ENCODE measurements at places on chromosomes 11 and 22.
A peak's percentile ranks its signal among the peaks of the same experiment; 100 is the strongest.

DNA sequence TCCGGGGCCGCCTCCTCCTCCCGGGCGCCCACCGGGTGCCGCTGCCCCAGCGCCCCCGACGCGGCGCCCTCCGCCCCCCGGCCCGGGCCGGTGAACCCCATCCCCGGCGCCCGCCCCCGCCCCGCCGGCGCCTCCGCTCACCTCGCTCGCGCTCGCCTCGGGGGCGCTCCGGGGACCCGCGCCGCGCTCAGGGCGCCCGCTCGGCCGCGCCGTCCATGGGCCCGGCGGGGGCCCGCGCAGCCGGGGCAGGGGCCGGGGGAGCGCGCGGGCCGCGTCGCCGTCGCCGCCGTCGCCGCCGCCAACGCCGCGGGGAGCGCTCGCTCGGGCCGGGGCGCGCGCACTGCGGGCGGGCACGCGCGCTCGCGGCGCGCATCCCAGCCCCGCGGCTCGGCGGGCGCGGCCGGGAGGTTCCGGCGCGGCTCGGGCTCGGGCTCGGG, 293 bp downstream of the DUSP8 start:
- no peak for DNase-seq

DNA sequence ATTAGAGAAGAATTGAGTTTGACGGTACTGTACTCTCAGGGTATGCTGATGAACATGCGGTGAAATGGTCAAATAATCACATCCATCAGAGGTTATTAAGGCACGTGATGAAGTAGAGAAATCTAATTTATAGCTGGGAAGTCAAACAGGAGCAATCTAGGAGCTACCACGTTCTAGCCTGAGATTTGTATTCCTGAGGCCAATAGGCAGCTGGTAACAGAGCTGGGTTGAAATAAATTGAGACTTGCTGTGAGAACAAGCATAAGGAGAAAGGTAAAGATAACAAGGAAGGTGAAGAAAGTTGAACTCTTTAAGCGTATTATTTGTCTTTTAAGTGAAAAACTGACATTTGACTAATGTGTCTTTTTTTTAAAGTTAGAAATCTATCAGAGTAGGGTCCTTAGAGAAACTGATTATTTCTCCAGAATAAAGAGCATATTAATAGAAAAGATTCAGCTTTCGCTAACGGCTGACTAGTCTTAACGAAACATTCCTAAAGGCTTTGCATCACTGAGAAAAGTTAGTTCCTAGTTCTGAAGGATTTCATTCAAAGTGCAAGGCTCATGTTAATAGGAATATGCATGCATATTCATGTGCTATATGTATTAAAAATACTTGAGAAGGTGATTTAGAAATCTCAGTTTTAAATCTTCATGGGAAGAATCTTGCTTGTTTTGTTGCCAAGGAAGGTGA, 5.2 kb upstream of the WEE1 start:
- DNase-seq = no peak

GRCh38 chr11:2825261-2825888, 60.2 kb downstream of the CDKN1C start:
- DNase-seq = peak; percentile 28

DNA sequence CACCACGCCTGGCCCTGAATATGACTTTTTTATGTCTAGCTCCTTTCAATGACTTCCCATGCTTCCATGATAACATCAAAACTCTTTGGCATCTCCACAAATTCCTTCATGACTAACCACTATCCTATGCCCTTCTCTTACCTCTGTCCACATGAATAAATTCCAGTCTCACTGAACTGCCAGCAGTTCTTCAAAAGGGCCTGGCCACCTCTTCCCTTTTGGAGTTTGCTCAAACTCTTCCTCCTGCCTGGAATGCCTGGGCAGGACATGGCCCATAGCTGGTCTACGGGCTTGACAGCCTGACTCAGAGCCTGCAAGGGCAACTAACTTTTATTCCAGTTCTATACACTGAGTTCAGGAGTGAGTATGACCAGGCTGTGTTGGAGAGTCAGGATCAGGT, 41.8 kb upstream of the ZBTB16 start:
- DNase-seq = no peak

DNA sequence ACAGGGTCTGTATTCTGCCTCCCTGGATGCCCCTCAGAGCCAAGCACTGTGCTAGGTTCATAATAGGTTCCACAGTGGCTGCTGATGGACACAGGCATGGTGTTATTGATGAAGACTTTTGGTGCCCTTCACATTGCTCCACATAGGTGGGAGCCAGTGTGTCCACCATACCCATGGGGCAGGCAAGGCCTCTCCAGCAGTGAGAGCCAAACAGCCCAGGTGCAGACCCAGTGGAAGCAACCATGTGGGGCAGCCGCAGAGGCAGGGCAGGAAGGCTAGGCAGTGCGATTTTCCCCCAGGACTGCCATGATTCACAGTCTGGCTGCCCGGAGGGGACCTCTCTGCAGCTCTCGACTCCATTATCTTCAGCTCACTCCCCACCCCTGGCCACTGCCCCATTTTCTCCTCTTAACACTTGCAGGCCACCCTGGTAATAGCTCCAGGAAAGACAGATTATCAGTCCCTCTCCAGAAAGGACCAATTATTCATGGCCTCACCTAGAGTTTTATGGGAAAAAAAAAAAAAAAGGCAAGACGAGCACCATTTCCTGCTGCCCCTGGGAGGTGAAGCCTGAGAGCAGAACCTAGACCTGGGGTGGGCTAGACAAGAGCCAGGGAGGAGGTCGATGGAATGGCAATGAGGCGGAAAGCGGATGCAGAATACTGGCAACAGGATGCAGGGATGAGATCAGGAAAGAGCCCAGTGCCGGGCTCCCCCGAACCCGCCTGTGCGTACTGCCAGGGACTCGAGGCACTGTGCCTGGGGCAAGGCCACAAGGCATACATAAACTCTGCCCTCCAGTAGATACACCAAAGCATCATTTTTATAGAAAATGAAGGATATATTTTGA, 343.0 kb upstream of the NCAM1 start:
- no peak for DNase-seq

DNA sequence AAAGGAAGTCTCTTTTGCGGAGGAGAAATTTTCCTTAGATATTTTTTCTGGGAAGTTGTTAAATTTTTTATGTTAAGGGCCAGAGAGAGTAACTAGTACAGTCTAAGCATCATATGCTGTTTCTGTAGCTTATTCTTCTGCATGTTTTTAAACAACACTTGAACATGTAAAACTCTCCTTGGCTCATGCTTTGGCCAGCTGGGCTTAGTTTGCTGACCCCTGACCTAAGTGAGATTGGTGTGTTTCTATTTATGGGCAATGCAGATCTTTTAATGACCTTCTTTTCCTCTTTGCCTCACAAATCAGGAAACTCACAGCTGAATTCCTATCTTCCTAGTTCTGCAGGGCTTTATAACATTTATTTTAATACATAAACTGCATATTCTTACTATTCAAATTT, 942.5 kb downstream of the OPCML start:
- DNase-seq = no peak

GRCh38 chr22:36934418-36935312, 21.2 kb downstream of the CSF2RB start:
- no peak for DNase-seq

GRCh38 chr11:84549217-84549616, 1077.9 kb downstream of the DLG2 start:
- no peak for DNase-seq

- no peak for DNase-seq
Observed at GRCh38 chr22:27799015-27799826, 2.3 kb downstream of the MN1 start.

GRCh38 chr11:111718436-111718835, 47.8 kb downstream of the PPP2R1B start:
- peak; percentile 32 for DNase-seq

DNA sequence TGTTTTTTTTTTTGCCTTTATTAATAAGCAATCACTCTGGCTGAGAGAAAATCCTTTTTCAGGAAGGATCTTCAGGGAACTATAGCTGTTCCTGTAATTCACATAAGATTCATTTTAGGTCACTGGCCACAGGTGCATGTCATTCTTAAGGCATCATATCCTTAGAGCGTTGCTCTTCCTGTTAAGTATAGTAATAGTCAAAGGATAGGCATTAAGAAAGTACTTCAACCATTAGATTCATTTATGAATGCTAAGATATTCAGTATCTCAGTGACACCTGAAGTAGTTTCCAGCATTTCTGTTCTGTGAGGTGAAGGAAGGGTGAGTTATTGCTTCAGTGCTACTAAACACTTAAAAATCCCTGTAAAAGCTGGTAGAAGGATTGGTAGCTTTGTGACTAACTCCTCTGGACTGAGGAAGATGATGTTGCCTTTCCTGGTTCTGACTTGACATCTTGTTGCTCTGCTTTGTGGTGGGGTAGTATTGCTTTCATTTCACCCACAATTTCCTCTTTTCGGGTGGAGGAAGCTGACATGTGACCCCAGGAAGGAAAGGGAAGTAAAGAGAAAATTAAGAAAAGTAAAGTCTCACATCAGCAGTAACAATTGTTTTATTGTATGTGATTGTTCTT, 34.7 kb downstream of the RNF169 start:
- peak; percentile 69 for DNase-seq

DNA sequence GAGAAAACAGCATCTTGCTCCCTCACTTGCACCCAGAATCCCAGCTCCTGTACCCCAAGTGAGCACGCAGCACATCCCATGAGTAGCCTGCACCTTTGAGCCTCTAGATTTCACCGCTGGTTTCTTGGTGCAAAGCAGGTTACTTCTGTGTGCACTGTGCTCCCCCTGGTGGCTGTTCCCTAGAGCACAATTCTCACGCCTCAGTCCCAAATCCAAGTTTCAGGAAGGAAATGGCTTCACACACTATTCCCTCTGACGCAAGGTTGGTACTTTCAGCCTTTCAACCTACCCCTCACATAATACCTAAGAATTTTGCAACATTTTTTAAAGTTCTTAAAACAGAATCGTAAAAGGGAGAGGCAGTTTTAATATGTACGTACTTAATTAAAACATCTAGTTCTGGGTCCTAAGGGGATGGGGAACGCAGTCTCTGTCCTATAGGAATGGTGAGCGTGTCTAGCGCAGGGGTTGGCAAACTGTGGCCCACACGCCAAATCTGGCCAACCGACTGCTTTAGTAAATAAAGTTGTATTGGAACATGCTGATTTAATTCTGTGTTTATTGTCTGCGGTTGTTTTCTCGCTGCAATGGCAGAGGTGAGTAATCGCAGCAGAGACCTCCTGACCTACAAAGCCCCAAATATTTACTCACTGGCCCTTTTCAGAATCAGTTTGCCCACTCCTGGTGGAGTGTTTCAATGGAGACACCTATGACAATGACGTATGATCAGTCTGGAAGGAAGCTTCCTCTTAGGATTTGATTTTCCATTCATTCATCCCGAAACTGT, 27.5 kb downstream of the DHCR7 start:
- no peak for DNase-seq

GRCh38 chr11:85517272-85517671, 109.9 kb downstream of the DLG2 start:
- DNase-seq = no peak

- no peak for DNase-seq
Observed at GRCh38 chr22:25654676-25655075, 87.3 kb upstream of the MYO18B start.

- no peak for DNase-seq
Observed at GRCh38 chr11:131754671-131755070, 384.3 kb downstream of the NTM start.

- DNase-seq = no peak
Observed at GRCh38 chr22:30637701-30638114, 2.1 kb downstream of the SLC35E4 start.

DNA sequence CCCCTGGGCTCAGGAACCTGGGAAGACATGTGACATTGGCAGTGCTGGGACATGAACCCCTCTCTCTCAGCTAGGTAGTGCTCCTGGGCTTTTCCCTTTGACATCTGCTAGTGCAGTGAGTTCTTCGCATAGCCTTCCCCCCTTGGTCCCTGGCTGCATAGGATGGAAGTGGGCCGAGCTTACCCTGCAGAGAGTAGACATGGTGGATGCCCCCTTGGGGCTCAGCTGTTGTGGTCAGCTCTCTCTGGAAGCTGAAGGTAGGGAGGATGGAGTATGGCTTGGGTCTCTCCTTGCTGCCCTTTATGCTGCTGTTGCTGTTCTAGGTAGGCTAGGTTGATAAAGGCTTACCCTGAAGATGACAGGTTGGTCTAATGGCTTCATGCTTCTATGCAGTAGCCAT, 92.1 kb downstream of the ZBTB16 start:
- no peak for DNase-seq

GRCh38 chr11:122853971-122854446, 15.7 kb downstream of the CRTAM start:
- peak; percentile 84 for DNase-seq

- DNase-seq = no peak
Observed at GRCh38 chr22:23750367-23750713, 572 bp downstream of the ZNF70 start.

DNA sequence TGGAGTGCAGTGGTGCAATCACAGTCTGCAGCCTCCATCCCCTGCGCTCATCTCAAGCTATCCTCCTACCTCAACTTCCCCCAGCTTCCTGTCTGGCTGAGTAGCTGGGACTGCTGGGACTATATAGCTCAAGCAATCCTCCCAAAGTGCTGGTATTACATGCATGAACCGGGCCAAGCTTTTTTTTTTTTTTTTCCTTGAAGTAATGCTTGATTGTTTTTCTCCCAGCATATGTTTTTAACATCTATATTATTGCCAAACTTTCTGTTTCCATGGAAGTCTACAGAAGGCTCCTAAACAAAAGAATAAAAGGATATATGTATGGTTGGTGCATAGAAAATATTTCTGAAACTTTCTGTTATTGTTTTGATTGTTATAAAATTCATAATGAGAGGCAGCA, 853.6 kb downstream of the KCNA4 start:
- no peak for DNase-seq

DNA sequence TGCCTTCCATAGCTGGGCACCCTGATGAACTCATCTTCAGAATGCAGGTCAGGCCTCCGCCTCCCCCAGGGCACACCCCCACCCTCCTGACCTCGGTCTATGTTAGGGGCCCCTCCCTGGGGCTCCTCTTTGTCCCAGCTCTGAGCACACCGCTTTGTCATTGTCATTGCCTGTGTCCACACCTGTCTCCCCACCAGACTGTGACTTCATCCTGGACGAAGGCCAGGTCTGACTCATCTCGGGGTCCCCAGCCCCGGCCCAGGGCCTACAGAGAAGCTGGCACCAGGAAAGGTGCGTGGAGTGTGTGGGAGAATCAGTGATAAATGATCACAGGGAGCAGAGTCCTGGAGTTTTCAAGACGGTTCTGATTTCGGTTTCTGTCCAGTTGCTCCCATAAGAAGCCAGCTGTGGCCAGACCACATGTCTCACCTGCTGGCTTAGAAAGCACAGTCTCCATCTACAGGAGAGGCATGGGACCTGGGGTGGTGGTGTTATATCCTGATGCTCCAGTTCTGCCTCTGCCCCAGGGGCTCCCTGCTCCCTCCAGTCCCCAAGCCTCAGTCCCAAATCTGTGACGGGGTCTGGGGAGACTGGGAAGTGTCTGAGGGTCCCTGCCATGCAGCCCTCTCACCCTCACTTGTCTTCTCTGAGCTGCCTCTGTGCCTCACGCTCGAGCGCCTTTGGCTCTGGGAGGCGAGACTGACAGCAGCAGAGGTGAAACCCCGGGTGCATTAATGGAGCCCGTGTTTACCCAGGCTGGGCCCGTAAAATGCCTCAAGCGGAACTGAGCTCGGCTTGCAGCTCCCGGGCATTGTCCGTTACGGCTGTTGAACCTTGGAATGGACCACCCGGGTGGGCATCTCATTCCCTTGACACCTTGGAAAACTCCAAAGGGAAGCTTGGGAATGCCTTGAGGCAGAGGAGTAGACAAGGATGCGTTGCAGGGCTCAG, 85.5 kb upstream of the WNT11 start:
- DNase-seq = peak; percentile 43

Data from kidney glomerular epithelial cell (primary cell).